ENCODE measurements at places on chromosomes 1 and 21. TPM values are rescaled to one million over a fixed set of nuclear protein-coding genes. Genes with fewer than 3 reads are reported as not detected.

- DNase-seq = no peak
Observed at GRCh38 chr1:19504796-19505692, 19.7 kb upstream of the CAPZB start.

GRCh38 chr1:114126261-114127095, 27.2 kb downstream of the SYT6 start:
- DNase-seq = no peak

- DNase-seq = no peak
Observed at GRCh38 chr21:26534517-26534916, 38.6 kb downstream of the CYYR1 start.

DNA sequence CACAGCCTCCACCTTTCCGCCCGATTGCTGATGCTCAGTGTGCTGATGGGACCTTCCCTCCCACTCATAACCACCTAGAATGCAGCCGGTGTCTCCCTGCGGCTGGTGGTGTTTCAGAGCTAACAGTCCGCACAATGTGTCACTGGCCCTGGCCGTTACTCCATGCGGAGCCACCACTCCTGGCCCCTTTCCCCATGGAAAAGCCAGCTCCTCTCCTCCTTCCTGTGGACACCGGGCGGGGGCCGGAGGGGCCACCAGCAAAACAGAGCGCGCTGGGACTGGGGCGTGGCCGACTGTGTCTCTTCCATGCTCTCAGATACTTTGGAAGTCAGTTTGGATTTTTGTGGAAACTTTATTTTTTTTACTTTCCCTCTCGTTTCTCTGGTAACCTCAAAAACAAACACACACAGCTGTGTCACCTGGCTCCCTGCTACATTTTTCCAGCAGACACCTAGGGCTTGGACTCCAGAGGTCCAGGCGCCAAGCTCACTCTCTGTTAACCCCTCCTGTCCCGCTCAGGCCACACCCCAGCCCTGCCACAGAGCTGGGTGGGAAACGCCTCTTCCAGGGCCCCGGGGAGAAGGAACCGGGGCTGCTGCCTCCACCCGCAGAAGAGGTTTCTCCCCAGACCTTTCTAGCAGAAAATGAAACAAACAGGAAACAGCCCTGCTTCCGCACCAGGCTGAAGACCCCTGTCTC, 32.5 kb upstream of the COL6A2 start:
- peak; percentile 40 for DNase-seq

GRCh38 chr21:36229181-36229580, 72.6 kb downstream of the DOP1B start:
- DNase-seq = no peak

GRCh38 chr1:52424813-52425212, 20.4 kb downstream of the PRPF38A start:
- DNase-seq = no peak

DNA sequence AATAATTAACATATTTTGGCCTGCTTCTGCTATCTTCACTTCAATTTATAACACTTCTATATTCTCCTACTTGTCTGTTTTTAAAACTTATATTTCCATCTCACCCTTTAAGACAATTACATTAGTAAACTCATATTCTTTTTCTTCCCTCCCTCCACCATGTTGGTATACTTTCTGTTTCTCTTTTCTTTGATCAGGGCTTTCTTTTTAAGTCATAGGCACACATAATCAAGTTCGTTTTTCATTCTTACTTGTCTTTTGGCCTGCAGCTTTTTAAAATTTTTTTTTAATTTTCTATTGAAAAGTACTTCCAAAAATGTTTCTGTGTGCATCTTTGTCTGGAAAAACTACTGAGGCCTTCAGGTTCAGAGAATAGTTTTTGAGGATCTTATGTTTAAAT, 2.3 kb downstream of the PYHIN1 start:
- no peak for DNase-seq

DNA sequence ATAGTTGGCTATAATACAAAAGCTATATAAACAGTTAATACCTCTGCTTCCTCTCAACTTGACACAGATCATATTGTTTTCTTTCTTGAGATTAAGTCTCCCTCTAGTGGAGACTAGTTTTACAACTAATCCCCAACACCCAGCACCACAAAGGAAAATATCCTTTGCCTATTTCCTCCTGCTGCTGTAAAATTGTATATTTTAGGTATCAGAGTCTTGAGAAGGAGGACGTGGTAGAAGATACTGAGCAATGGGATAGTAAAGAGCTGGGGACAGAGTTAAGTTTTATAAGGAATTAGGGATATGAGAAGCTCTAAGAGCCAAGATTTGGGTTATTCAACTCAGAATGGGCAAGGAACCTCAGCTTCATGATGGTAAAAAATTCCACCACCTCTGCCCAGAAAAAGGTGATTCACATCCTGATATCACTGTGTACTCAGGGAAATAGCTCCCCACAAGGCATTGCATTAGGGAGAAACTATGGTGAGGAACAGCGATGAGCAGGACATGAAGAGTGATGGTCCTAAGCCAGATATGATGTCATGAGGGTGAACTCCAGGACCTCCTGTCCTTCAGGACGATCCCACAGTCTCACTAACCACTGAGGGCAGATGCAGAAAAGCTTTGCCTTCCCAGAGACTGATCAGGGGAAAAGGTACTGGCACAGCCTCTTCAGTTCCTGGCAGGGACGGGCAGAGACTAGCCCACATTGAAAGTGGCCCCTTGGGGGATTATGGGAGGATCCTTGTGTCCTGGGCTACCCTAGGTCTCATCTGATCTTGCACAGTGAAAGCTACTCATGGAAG, 14.7 kb upstream of the CFAP126 start:
- no peak for DNase-seq

- no peak for DNase-seq
Observed at GRCh38 chr1:72119491-72119890, 162.8 kb downstream of the NEGR1 start.

DNA sequence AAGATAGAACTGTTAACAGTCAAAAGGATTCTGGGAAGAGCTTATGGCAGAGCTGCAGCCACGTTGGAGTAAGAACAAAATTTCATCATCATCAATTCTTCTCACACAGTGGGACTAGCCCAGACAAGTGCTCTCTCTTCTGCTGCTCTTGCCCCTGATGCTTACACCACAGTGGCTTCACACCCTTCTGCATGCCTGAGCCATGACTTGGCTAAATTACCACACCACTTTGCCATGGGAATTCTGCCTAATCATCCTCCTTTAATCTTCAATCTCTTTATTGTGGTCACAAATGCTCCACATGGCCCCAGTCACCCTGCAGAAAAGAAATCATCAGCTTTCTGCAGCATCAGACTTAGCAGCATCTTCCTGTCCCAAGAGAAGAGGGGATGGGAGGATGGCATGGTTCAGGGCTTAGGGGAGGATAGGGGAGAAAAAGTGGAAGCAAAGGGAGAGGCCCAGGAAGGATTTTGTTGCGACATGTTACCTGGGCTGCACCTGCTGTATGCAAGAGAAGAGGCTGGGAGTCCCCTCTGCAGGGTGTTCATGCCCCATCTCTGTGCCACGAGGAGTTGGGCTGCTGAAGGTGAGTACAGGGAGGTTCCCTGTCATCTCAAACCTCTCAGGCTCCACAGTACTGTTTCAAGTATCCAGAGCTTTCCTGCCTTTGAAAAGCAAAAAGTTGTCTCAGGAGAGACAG, 9.0 kb upstream of the RPTN start:
- no peak for DNase-seq

DNA sequence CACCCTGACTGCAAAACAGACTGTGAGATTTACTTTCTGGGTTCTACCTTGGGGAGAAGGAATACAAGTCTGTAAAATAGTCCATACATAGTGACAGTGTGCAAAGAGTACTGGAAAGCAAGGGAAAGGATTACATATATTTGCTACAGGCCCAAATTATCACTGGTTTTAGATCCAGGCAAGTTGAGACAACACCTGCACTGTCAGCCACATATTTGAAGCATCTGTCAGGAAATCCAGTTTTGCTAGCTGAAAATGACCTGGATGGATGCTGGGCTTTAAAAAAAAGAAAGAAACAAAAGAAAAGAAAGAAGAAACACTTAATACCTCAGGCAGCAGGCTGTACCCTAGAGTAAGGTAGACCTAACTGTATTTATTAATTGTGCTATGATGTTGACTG, 23.9 kb upstream of the SPRR2G start:
- no peak for DNase-seq

- no peak for DNase-seq
Observed at GRCh38 chr1:202101184-202101583, 21.5 kb upstream of the GPR37L1 start.

DNA sequence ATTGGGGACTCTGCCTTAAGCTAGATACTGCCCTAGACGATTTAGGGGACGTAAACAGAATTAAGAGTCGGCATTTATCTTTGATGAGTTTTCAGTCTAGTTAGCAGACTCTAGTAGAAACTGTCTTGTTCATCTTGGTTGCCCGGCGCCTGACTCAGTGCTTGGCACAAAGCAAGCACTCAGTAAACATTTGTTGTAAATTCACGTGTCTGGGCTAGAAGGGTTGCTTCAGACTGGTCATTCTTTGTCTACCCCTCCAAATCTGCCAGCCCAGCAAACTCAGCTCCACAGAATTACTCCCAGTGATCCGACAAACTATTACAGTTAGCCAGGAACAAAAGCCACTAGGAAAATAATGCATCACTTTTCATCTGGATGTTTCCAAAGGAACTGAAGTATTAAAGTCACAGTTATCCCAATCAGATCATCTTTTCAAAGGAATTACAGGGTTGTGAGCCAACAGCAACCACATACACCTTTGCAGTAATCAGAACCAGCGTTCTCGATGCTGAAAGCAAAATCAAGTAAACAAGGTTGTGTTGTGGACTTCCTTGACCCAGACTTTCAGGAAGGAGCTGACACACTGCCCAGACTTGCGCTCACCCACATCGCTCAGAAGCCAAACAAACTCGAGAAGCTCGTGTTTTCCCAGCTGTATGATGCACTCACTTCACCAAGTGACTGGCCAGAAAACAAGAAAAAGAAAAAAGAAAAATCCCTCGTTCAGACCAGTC, 66.5 kb upstream of the GADD45A start:
- no peak for DNase-seq

DNA sequence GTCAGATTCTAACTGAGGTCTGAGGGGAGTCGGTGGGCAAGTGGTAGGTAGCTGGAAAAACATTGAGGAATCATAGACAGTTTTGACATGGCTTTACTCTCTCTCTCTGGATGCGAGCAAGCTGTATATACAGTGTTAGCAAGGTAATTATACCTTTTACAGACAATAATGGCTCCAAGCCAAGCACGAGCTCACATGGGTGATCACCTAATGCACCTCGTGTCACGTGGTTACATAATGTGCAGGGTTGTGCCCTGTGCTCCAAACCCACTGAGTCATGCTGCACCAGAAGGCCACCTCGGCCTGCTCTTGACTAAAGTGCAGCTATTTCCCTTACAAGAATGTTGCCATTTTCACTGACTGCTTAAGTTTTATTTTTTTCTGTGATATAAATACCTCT, 7.6 kb upstream of the CLCA2 start:
- DNase-seq = no peak

- DNase-seq = no peak
Observed at GRCh38 chr1:180892675-180893074, 20.0 kb upstream of the KIAA1614 start.

- no peak for DNase-seq
Observed at GRCh38 chr1:153663211-153663610, 4.7 kb downstream of the SNAPIN start.

- no peak for DNase-seq
Observed at GRCh38 chr1:160605792-160606479, 26.6 kb upstream of the CD84 start.

GRCh38 chr1:203066965-203067364, 18.8 kb downstream of the MYOG start:
- DNase-seq = no peak

DNA sequence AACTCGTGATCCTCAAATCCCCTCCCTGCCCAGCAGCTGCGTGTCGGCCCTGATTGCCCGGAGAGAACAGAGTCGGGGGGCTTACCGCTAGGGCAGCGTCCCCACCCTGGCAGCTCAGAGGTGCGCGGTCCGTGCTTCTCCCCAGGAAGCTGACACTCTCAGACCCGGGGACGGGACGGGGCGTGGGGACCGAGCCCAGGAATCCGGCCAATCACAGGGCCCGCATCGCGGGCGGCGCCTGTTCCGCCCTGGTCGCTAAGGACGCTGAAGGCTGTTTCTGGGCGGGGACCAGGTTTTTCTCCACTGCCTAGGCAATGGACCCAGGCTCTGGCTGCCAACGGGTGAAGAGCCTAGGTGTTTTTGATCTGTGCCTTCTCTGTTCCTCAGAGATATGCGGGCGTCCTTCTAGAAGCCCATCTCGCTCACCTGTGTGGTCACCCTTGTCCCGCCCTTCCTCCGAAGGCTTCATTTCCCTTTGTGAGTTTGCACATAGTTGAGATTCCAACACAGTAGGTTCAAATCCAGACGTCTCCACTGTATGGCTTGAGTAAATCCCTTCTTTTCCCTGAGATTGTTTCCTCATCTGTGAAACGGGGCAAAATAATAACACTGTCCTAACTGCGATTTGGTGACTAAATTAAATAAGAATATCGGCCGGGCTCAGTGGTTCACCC, at the start of gene C1orf87:
C1orf87 (minus strand) TSS at position 166 of the 674 bp plus-strand sequence. CDS start 1,127 bp downstream, outside the sequence.
- peak; percentile 48 for DNase-seq

- no peak for DNase-seq
Observed at GRCh38 chr1:167438171-167439138, 79.9 kb downstream of the CD247 start.

GRCh38 chr1:53108646-53109580, 33.5 kb downstream of the SLC1A7 start:
- DNase-seq = no peak

DNA sequence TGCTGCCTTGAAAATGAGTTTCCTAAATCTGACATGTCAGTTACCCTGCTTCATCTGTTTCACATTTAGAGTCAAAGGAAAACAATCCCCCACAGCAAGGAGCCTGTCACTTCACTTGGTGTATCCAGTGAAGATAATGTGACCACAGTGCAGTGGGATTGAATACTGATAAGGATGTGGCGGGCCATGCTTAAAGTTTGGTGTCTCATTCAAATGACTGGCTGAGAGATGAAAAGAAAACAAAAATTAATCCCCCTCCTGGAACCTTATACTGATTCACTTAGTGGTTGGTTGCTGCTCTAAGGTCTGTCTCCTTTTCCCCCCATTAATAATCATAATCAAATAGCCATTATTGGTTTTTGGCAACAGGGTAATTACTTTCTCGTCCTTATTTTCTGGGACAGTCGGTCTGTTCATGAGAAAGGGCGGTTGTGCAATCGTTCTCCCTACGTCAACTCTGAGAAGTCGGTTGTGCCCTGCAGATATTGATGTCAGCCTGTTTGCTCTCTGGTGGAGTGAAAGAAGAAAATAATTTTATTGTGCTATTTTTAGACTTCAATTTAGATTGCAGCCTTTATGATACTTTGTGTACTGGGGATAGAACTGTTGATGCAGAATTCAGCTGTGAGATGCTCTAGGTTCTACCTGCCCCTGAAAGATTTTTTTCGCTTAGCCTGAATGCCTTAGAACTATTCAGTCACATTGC, 360.2 kb downstream of the DISC1 start:
- DNase-seq = no peak

Gene CCDC181
- 0.15 TPM for total RNA-seq

Gene TTC39A
- 1.4 TPM for total RNA-seq

Gene KANK4
- 0.18 TPM for total RNA-seq

Gene YBX1
- 218 TPM for total RNA-seq

Gene ILDR2
- total RNA-seq = 2.5 TPM

Gene RAB42
- 1.7 TPM for total RNA-seq

Gene PTP4A2
- total RNA-seq = 126 TPM

Gene TCEA3
- total RNA-seq = 56.7 TPM

Gene PDC
- not detected for total RNA-seq

Gene SPRR2A
- total RNA-seq = not detected

Data from right lobe of liver (tissue), 6 donors.